ENCODE measurements at places on chromosomes 1 and 21.

DNA sequence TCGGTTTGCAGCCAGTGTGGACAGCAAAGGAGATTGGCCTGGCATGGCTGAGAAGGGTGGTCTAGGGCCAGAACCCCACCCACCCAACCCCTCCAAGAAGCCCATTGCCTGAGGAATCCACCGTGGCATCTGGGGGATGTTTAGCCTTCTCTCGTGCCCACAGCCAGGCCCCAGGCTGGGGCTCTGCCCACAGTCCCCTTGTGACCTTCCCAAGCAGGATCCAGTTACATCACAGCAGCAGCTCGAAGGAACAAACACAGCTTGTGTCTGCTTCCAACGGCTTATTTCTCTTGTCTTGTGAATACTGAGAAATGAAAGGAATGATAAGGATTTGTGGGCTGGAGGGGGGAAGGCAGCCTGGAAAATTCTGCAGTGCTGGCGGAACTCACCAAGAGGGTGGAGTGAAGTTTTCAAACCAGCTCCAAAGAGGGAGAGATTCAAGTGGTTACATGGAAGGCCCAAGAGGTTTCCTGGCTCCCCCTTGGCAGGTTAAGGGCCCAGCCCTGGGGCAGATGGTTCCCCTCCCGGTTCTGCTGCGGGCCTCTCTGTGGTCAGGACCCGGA, 61.6 kb downstream of the DHRS3 start:
- H3K27ac ChIP-seq: no peak overlapping the region
- peaks cover 9% of the 10 kb centered on the region for H3K27me3 ChIP-seq
- H3K4me3 ChIP-seq: no peak overlapping the region

GRCh38 chr21:16086121-16086520, 356.3 kb downstream of the USP25 start:
- H3K4me1 ChIP-seq: no peaks in the 10 kb centered on the region
- H3K27me3 ChIP-seq: no peaks in the 10 kb centered on the region
- no peaks in the 10 kb centered on the region for H3K36me3 ChIP-seq
- H3K27ac ChIP-seq: no peak overlapping the region

GRCh38 chr1:184492536-184492935, 105.7 kb downstream of the C1orf21 start:
- no peak for DNase-seq
- no peak overlapping the region for H3K27ac ChIP-seq
- no peak overlapping the region for H3K4me3 ChIP-seq
- peaks cover 2% of the 10 kb centered on the region for H3K27me3 ChIP-seq
- H3K36me3 ChIP-seq: no peaks in the 10 kb centered on the region

- no peak overlapping the region for H3K27ac ChIP-seq
- no peak overlapping the region for H3K4me3 ChIP-seq
- H3K27me3 ChIP-seq: no peaks in the 10 kb centered on the region
- H3K36me3 ChIP-seq: peaks cover 14% of the 10 kb centered on the region
These were observed 29.2 kb downstream of the ARID4B start for GRCh38 chr1:235298758-235299157.

DNA sequence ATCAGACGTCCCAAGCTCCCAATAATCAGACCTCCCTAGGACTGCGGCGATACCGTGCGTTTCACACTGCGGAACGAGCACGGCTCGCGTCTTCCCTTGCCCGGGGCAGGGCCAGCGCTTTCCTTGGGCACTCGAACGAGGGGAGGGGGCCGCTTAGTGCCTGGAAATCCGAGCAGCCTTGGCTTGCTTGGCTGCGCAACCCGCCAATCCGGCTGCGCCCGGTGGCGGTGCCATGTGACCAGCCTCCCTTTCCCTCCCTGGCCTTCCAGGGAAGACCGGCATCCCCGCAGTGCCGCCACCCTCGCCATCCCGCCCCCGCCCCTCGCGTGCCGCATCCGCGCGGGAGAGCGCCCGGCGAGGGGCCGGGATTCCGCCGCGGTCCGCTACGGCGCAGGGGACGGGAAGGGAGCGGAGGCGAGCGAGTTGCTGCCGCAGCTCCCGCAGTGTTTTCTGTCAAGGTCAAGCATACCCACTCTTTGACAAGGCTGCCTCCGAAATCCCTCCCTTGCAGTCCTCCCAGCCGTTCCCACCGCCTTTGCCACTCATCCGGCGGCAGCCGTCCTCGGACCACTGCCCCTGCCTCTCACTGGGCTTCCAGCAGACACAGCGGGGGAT, 8.3 kb upstream of the RNF19B start:
- peak overlapping the region; percentile 60 for H3K4me3 ChIP-seq
- H3K4me1 ChIP-seq: peaks cover 9% of the 10 kb centered on the region
- peaks cover 2% of the 10 kb centered on the region for H3K36me3 ChIP-seq

GRCh38 chr1:171433451-171433850, 51.9 kb upstream of the PRRC2C start:
- H3K4me1 ChIP-seq: no peaks in the 10 kb centered on the region
- no peak overlapping the region for H3K4me3 ChIP-seq
- H3K27ac ChIP-seq: no peak overlapping the region
- peaks cover 11% of the 10 kb centered on the region for H3K27me3 ChIP-seq
- DNase-seq: no peak

DNA sequence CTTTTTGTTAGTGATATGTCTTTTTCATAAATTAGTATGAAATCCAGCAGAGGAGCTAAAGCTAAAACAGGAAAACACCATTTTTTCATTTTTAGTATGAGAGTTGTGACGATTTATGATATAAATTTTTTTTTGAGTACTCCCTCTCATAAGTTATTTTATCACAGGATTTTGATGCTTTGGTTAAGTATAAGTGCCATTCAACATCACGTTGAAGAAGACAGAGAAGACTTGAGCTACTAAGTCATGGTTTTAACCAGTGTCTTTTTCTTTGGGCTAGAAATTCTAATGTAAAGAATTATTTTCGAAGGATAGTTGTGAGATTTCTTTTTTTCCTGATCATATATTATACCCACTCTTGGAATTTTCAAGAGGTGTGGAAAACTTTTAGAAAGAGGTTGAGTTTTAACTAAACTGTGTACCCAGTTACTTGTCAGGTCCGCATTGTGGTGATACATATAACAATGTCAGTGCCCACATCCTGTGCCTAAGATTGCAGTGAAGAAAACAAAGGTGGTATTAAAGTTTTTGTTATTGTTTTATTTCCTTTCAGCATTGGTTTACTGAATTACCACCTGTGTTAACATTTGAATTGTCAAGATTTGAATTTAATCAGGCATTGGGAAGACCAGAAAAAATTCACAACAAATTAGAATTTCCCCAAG, 93.8 kb downstream of the USP25 start:
- H3K27ac ChIP-seq: no peak overlapping the region
- DNase-seq: no peak
- H3K4me3 ChIP-seq: no peak overlapping the region
- peaks cover 3% of the 10 kb centered on the region for H3K4me1 ChIP-seq

DNA sequence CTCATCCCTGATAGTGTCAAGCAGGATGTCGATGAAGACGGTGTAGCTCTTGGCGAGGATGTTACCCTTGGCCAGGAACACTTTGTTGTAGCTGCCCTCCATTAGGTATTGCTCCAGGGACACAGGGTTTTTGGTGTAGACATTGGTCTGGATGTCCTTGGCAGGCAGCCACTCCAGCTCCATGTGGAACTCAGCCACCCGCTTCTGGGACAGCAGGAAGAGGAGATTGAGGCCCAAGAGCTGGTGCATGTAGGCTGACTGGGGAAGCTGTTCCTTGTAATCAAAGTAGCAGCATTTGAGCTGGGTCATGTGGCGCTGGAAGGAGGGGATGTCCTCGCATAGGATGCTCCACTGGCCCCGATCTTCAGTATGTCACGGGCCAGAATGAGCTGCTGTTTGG, 9.5 kb downstream of the IL6R start:
- no peaks in the 10 kb centered on the region for H3K27me3 ChIP-seq
- H3K36me3 ChIP-seq: no peaks in the 10 kb centered on the region
- DNase-seq: no peak
